ENCODE measurements at places on chromosomes 16 and 17. TPM values are rescaled to one million over a fixed set of nuclear protein-coding genes. Genes with fewer than 3 reads are reported as not detected.

TBC1D3K gene
- polyA plus RNA-seq = not detected

C16orf92 gene
- not detected for polyA plus RNA-seq

ZSCAN10 gene
- not detected for polyA plus RNA-seq

LITAF gene
- 629 TPM for polyA plus RNA-seq

ENPP7 gene
- polyA plus RNA-seq = 0.26 TPM

CCDC200 gene
- 0.90 TPM for polyA plus RNA-seq

METTL26 gene
- 97.4 TPM for polyA plus RNA-seq

MRPS7 gene
- polyA plus RNA-seq = 123 TPM

GH1 gene
- polyA plus RNA-seq = not detected

CTRB1 gene
- polyA plus RNA-seq = not detected

PDIA2 gene
- not detected for polyA plus RNA-seq

PMP22 gene
- polyA plus RNA-seq = not detected

P2RX5 gene
- polyA plus RNA-seq = 37.4 TPM

FBXW10B gene
- polyA plus RNA-seq = not detected

C1QTNF8 gene
- not detected for polyA plus RNA-seq

LGALS9 gene
- 9.3 TPM for polyA plus RNA-seq

GRIN2A gene
- not detected for polyA plus RNA-seq

ACSM2A gene
- polyA plus RNA-seq = not detected

KRTAP9-8 gene
- not detected for polyA plus RNA-seq

EME1 gene
- 0.43 TPM for polyA plus RNA-seq

TBC1D3G gene
- not detected for polyA plus RNA-seq

CNGB1 gene
- not detected for polyA plus RNA-seq

PRDM7 gene
- polyA plus RNA-seq = not detected

OR1A1 gene
- not detected for polyA plus RNA-seq

HOXB5 gene
- polyA plus RNA-seq = not detected

PYY gene
- polyA plus RNA-seq = not detected

PYDC1 gene
- not detected for polyA plus RNA-seq

TBC1D3D gene
- not detected for polyA plus RNA-seq

TBC1D3B gene
- polyA plus RNA-seq = 0.49 TPM

Data from CD8-positive, alpha-beta memory T cell (primary cell).